ENCODE measurements at places on chromosomes 12 and 14. TPM values are rescaled to one million over a fixed set of nuclear protein-coding genes. Genes with fewer than 3 reads are reported as not detected.
A peak's percentile ranks its signal among the peaks of the same experiment; 100 is the strongest.

Gene DAO
- not detected for total RNA-seq

Gene CD163L1
- total RNA-seq: 27.0 TPM

Gene PACS2
- total RNA-seq: 75.5 TPM

Gene SIRT4
- total RNA-seq: 2.8 TPM

Gene KERA
- not detected for total RNA-seq

Gene SLC2A3
- total RNA-seq: 10.5 TPM

Gene PGAM5
- total RNA-seq: 98.3 TPM

Gene IL31
- not detected for total RNA-seq

Gene ATP5F1B
- total RNA-seq: 1,051 TPM

GRCh38 chr14:55438066-55438683 is 2.2 kb downstream of the TBPL2 start:
- no peaks in the 10 kb centered on the region for H3K27me3 ChIP-seq
- peaks cover 7% of the 10 kb centered on the region for H3K4me1 ChIP-seq
- DNase-seq: peak; percentile 57
- H3K4me3 ChIP-seq: no peak overlapping the region
- H3K27ac ChIP-seq: no peak overlapping the region

- no peak for DNase-seq
- no peaks in the 10 kb centered on the region for H3K36me3 ChIP-seq
- H3K4me3 ChIP-seq: no peak overlapping the region
- no peaks in the 10 kb centered on the region for H3K27me3 ChIP-seq
Measured at GRCh38 chr12:45615268-45615667, 114.2 kb upstream of the ARID2 start.

GRCh38 chr14:67010602-67011001 is 178.6 kb upstream of the GARIN2 start:
- no peak overlapping the region for H3K4me3 ChIP-seq
- H3K36me3 ChIP-seq: no peaks in the 10 kb centered on the region
- no peaks in the 10 kb centered on the region for H3K27me3 ChIP-seq
- no peak overlapping the region for H3K27ac ChIP-seq
- no peaks in the 10 kb centered on the region for H3K4me1 ChIP-seq

- no peaks in the 10 kb centered on the region for H3K27me3 ChIP-seq
- DNase-seq: no peak
- no peak overlapping the region for H3K27ac ChIP-seq
- H3K36me3 ChIP-seq: no peaks in the 10 kb centered on the region
- no peaks in the 10 kb centered on the region for H3K4me1 ChIP-seq
- no peak overlapping the region for H3K4me3 ChIP-seq
Measured at GRCh38 chr14:32217301-32217700, 14.2 kb upstream of the RNU6-8 start.

DNA sequence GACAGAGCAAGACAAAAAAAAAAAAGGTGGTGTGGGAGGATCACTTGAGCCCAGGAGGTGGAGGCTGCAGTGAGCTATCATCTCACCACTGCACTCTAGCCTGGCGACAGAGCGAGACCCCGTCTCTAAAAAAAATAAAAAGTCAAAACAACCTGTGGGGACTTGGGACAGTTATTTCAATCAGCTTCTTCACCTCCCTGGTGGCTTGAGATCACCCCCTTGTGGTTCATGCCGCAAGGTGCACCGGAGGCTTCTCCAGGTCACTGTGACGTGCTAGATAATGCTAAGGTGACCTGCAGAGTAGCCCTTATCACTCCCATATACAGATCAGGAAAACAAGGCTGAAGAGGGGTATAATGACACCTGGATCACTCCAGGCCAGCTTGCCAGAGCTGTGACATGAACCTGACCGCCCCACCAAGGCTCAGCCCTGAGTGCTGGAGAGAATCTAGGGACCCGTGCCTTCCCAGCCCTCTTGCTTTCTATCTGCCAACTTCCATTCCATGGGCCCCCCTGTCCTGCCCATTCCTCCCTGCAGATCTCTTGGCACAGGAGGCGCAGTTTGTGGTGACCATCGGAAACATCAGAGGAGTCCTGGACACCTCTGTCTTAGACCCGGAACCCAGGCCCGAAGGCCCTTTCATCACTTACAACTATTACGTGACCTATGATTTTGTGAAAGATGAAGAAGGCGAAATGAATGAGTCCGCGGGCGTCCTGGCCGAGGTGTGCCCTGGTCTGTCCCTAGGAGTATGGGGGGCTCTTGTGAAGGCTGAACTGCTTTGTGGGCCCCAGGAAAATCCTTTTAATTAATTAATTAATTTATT is 8.1 kb downstream of the LRRC43 start:
- no peaks in the 10 kb centered on the region for H3K27me3 ChIP-seq
- H3K27ac ChIP-seq: no peak overlapping the region
- no peaks in the 10 kb centered on the region for H3K36me3 ChIP-seq
- no peaks in the 10 kb centered on the region for H3K4me1 ChIP-seq
- no peak overlapping the region for H3K4me3 ChIP-seq

DNA sequence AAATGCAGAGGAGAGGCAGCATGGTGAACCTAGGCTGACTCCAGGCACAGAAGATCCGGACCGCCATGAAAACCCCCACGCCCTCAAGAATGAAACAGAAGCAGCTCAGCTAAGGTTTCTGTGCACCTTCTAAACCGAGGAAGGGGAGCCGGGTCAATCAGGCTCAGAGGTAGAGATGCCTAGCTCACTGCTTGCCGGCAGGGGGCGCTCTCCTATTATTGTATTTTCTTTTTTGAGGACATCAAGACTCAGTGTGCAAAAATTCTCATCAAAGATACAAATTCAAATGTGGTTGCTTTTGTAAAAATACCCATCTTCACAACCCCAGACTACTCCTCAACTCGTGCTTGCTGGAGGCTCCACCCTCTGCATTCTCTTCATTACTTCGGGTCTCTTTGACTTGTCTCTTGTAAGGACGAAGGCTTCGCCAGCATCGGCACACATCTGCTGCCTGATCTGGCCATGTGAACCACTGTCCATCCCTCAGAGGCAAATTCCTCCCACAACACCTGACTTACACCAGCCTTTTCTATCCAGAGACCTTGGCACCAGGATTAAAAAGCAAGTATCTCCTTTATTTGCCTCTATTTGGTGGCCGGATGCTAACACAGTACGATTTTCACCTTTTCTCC is 33.4 kb upstream of the RNASE3 start:
- H3K27me3 ChIP-seq: peaks cover 16% of the 10 kb centered on the region
- peaks cover 3% of the 10 kb centered on the region for H3K4me1 ChIP-seq
- H3K36me3 ChIP-seq: no peaks in the 10 kb centered on the region
- H3K27ac ChIP-seq: no peak overlapping the region
- no peak overlapping the region for H3K4me3 ChIP-seq

DNA sequence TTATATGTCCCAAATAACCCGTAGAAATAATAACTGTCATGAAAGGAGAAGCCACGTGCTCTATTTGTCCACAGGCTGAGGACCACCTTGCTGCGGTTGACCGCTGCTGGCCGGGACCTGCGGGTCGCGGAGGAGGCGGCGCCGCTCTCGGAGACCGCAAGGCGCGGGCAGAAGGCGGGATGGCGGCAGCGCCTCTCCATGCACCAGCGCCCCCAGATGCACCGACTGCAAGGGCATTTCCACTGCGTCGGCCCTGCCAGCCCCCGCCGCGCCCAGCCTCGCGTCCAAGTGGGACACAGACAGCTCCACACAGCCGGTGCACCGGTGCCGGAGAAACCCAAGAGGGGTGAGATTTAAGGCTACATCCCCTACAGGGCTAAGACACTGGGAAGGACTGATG is 21.0 kb downstream of the RPGRIP1 start:
- no peaks in the 10 kb centered on the region for H3K36me3 ChIP-seq
- no peak overlapping the region for H3K27ac ChIP-seq
- H3K4me3 ChIP-seq: no peak overlapping the region

- H3K36me3 ChIP-seq: peaks cover 71% of the 10 kb centered on the region
- no peak overlapping the region for H3K4me3 ChIP-seq
- DNase-seq: no peak
- no peaks in the 10 kb centered on the region for H3K27me3 ChIP-seq
- no peak overlapping the region for H3K27ac ChIP-seq
Measured at GRCh38 chr14:102016420-102017090, 52.2 kb downstream of the DYNC1H1 start.

- no peak for DNase-seq
- H3K27ac ChIP-seq: no peak overlapping the region
- no peaks in the 10 kb centered on the region for H3K27me3 ChIP-seq
- no peaks in the 10 kb centered on the region for H3K36me3 ChIP-seq
Measured at GRCh38 chr12:45281994-45282393, 66.1 kb downstream of the ANO6 start.

DNA sequence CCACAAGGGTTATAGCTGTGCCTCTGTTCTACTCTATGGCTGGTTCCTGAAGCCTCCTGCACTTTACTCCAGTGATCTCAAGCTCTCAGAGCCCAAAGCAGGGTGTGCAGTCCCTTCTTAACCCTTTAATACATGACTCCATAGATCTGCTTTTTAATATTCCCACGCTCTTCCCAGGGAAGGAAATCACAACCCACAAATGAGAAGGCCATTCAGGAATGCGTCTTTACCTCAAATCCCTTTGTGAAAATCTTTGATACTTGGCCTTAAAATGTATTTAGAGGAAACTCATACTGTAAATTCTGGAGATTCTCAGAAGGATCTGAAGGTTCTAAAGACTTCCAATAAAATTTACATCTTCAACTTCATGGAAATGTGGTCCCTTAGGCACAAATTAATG is 17.0 kb downstream of the NID2 start:
- H3K36me3 ChIP-seq: no peaks in the 10 kb centered on the region
- H3K4me1 ChIP-seq: no peaks in the 10 kb centered on the region
- DNase-seq: no peak
- no peak overlapping the region for H3K27ac ChIP-seq

- no peak overlapping the region for H3K27ac ChIP-seq
- H3K27me3 ChIP-seq: no peaks in the 10 kb centered on the region
- DNase-seq: peak; percentile 33
- H3K4me1 ChIP-seq: 0 out of 2 replicates have a peak, but pooled peaks cover 2% of the 10 kb centered on the region
- H3K4me3 ChIP-seq: no peak overlapping the region
- no peaks in the 10 kb centered on the region for H3K36me3 ChIP-seq
Measured at GRCh38 chr12:92608151-92609091, 94.4 kb upstream of the PLEKHG7 start.

DNA sequence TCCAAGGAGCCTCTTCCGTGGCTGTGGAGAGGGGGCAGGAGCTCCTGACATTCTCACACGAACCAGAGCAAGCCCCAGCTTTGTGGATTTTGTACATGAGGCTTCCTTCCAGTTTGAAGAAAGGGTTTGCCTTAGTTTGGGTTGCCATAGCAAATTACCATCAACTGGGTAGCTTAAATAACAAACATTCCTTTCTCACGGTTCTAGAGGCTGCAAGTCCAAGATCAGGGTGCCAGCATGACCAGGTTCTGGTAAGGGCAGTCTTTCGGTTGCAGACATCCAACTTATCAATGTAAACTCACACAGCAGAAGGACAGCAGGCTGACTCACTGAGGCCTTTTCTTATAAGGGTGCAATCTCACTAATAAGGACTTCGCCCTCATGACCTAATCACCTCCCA is 25.9 kb upstream of the STAB2 start:
- peak overlapping the region; percentile 22 for H3K4me3 ChIP-seq
- no peaks in the 10 kb centered on the region for H3K36me3 ChIP-seq
- H3K4me1 ChIP-seq: peaks cover 12% of the 10 kb centered on the region
- DNase-seq: no peak

DNA sequence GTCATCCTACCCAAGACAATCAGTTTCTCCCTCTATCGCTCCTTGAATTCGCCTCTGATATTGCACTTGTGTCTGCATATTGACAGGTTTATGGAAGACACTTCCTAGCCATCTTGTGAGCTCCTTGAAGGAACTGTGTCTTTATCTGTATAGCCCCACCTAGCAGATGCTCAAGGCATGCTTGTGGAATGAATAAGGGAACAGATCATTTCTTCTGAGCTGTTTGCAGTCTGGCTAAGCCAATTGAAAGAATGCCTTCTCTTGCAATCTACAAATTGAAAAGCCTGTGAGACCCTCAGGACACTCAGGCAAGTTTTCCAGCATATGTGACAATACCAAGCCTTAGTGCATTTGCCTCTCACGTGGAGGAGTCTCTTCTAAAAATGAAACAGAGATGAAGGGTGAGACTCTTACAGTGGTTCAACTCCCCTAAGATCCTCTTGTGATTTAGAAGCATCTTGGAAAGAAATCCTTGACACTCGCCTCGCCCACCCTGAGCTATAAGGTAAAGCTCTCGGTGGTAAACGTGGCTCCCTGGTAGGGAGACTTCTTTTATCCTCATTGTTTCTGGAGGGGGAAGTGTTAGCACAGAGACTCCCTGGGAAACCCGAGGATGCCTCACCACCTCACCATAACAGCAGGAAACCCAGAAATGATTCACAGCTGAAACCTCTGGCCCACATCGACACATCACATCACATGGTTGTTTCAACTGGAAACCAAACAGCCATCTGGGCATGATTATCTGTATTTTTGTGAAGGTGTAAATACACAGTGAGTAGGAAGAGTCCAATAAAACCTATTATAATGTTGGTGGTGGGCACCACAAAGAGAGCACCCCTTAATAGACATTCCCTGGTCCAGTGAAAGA is 112.3 kb upstream of the BCL2L14 start:
- H3K27ac ChIP-seq: no peak overlapping the region
- no peak overlapping the region for H3K4me3 ChIP-seq
- H3K27me3 ChIP-seq: peaks cover 33% of the 10 kb centered on the region
- no peaks in the 10 kb centered on the region for H3K36me3 ChIP-seq

DNA sequence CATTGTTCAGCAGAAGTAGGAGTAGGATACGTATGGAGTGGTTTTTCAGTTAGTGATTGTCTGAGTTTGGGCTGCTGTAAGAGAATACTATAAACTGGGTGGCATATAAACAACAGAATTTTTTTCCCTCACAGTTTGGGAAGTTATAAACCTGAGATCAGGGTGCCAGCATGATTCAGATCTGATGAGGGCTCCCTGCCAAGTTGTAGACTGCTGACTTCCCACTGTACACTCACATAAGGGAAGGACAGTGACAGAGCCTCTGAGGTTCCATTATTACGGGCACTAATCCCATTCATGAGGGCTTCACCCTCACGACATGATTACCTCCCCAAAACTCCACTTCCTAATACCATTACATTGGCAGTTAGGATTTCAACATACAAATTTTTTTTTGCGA is 50.7 kb downstream of the ACSM4 start:
- H3K4me1 ChIP-seq: no peaks in the 10 kb centered on the region
- no peaks in the 10 kb centered on the region for H3K36me3 ChIP-seq
- no peak overlapping the region for H3K4me3 ChIP-seq
- no peak for DNase-seq

DNA sequence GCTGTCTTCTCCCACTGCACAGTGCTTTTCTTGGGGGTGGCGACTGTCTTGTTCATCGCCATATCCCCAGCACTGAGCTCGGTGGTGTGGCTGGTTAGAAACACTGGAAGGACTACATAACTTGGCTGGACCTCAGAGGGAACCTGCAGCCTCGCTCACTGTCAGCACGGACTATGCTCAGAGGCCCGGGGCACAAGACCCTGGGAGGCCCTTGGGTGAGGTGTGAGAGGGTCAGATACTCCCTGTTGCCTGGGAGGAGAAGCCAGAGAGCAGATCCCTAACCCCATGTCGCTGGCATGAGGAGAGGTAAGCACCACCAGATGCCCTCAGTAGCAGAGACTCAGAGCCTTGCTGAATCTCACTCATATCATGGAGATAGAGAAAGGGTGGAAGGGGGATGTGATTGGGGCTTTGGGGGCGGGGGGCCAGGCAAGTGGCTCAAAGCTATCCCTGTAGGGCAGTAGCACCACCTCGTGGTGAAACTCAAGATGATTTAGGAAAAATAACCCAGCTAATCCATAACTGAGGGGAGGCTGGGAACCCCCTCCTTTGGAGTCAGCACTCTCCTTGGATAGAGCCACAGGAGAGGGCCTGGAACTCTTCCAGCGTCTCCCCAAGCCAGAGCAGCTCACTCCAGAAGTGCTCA is 18.7 kb upstream of the HDAC7 start:
- H3K27ac ChIP-seq: no peak overlapping the region
- H3K27me3 ChIP-seq: no peaks in the 10 kb centered on the region
- DNase-seq: peak; percentile 44
- H3K4me3 ChIP-seq: no peak overlapping the region
- peaks cover 10% of the 10 kb centered on the region for H3K4me1 ChIP-seq
- no peaks in the 10 kb centered on the region for H3K36me3 ChIP-seq
